ENCODE measurements at places on chromosomes 6 and 20.

GRCh38 chr20:45306431-45306982, at the start of gene RBPJL:
Gene RBPJL (plus strand): TSS chr20:45306840. CDS start chr20:45306923, 83 bp downstream.
- DNase-seq: no peak

DNA sequence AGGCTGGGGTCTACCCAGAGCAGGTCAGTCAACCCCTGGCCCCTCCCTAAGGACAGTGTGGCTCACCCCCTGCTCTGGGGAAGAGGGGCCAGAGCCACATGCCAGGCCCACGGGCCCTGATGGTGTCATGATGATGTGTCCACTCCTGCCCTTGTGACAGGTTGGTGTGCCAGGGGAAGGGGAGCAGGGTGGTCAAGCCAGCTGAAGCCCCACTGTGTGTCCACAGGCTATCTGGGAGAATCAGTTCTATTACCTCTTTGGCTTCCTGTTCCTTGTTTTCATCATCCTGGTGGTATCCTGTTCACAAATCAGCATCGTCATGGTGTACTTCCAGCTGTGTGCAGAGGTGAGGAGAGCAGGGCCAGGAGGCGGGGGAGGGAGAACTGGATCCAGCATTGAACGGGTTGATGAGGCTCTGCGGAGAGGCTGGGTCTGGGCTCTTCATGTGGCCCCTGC, 47.7 kb downstream of the PLAGL2 start:
- no peak for DNase-seq

DNA sequence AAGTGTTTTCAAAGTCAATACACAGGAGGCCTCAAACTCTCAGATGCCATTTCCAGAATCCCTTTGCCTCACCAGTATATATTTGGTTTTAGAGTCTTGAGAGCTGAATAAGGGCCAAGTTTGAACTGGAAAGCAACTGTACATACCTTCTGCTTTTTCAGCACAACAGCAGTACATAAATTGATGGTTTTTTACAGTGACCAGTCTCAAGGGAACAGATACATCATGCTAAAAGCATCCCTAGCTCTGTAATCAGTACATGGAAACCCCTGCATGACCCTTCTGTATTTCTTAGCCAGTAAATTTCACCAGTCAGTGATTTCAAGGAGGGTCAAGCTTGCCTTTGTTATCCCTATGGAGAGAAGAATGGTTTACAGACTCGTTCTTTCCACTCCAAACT, 40.6 kb upstream of the ECHDC1 start:
- peak; percentile 25 for DNase-seq

DNA sequence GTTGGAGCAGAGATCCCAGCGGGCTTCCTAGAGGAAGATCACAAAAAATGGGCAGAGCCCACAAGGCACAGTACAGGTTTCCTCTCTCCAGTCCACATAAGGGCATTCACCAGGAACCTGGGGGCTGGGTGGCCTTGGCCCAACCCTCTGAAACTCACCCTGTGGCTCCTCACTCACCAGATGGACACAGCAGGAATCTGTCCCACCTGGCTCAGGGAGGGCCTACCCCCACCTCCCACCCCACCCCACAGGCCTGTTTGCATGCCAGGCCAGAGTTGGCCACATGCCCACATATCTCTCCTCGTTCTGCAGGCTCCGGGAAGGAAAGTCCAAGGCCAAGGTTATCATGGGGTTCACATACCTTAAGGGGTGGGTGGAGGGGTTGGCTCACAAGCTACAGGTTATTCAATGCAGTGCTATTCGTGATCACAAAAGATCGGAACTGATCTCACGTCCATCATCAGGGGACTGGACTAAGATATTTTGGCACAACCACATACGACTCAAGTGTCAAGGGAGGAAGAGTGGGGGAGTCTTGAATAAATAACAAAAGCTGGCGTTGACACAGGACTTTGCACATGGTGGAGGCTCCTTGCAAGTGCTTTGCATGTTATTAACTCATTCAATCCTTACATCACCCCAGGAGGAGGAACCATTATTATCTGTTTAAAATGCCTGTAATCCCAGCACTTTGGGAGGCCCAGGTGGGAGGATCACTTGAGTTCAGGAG, 13.0 kb downstream of the RIPOR3 start:
- no peak for DNase-seq

GRCh38 chr6:48280035-48280620, 169.1 kb upstream of the PTCHD4 start:
- DNase-seq: no peak

DNA sequence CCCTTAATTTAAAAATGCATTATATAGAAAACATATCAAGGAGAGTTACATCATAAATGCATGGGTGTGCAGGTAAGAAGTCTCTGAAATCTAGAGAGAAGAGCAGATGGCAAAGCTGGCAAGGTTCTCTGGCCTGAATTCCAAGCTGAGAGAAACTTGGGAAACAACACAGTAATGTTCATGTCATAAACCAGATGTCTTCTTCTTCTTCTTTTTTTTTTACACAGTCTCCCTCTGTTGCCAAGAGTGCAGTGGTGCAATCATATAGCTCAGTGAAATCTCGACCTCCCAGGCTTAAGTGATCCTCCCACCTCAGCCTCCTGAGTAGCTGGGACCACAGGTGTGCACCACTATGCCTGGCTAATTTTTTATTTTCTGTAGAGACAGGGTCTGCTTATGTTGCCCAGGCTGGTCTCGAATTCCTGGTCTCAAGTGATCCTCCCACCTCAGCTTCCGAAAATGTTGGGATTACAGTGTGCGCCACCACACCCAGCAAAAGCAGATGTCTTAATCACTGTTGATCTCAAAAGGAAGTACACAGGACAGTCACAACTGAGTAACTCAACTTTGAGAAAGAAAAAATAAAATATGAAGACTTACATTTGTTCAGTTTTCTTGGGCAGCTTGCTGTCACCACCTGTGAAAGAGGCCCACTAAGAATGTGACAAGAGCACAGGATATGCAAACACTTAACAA, 77.3 kb downstream of the DNAAF9 start:
- DNase-seq: no peak

DNA sequence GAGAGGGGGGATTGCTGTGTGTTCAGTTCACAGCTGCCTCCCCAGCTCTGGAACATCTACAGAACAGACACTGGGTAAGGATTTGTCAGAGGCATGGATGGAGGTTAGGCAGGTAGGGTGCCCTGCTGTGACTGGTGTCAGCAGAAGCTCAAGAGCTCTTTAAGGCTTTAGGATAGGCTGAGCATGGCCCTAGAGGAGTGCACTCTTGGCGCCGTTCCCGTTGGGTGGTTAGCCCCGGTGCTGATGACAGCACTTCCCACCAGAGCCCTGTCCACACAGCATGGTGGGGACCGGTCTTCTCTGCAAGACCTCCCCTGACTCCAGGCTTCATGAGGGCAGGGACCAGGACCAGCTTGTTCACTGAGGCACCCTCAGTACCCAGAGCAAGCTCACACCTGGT, 262.0 kb downstream of the BMP7 start:
- DNase-seq: no peak

DNA sequence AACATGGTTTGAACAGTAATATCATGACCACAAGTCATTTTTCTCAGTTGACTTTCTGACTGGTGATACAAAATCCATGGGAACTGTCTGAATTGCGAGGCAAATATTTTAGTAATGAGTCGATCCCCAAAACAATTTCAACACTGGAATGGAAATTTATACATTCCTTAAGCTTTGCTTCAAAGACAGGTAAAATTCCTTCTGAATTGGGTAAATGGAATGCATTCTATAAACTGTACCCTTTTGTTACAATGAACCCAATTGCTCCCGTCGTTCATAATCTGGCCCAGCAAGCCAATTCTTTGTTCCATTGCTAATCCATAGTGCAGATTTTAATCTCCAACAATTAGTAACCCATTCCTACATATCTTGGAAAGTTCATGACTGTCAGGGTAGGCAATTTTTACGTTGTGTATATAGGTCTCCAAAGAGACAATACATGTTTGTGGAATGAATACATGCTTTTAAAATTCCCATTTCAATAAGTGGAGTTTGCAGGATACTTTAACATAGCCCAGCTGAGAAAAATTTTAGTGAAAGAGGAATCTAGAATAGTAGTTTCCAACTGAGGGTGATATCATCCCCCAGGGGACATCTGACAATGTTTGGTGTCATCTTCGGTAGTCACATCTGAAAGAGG, 32.7 kb downstream of the CYP24A1 start:
- peak; percentile 91 for DNase-seq

DNA sequence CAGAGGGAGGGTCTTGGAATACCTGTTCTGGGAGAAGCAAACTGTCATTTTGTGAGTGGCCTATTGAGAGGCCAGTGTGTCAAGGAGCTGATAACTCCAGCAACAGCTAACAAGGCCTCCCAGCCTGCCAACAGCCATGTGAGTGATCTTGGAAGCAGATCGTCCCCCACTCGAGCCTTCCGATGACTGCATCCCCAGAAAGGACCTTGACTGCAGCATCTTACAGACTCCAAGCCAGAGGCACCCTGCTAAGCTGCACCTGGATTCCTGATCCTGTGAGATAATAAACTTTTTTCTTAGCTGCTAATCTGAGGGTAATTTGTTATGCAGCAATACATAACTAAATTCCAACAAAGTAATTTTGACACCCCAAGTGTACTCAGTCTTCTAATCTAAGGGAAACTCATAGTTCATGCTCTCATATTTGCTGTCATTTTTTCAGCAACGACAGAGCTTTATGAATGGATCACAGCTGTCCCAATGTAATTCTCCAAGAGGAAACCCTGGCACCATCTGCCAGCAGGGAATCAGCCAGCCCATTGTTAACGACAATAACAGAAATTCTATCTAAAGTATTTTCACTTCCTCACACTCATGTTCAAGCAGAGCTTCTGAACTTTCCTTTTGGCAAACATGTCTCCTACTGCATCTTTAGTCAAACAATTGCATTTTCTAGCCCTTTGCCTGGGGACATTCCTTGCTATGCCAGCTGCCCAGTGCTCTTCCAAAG, 470.2 kb upstream of the BTBD3 start:
- DNase-seq: no peak

GRCh38 chr6:165183496-165184140, 125.8 kb downstream of the C6orf118 start:
- no peak for DNase-seq

- no peak for DNase-seq
These were observed 958 bp downstream of the MLIP start for GRCh38 chr6:54112151-54112650.
